ENCODE measurements at places on chromosomes 16 and 17. TPM values are rescaled to one million over a fixed set of nuclear protein-coding genes. Genes with fewer than 3 reads are reported as not detected.

The KRT32 gene
- total RNA-seq, result 2.5 TPM

The CHST6 gene
- total RNA-seq, result 0.09 TPM

The FBXW10 gene
- total RNA-seq, result 0.09 TPM

The NPIPB9 gene
- total RNA-seq, result 0.42 TPM

The TEX19 gene
- total RNA-seq, result 0.57 TPM

The TM4SF5 gene
- not detected for total RNA-seq

- DNase-seq, result no peak
These were observed 65.3 kb downstream of the SPECC1 start for GRCh38 chr17:20074489-20074888.

DNA sequence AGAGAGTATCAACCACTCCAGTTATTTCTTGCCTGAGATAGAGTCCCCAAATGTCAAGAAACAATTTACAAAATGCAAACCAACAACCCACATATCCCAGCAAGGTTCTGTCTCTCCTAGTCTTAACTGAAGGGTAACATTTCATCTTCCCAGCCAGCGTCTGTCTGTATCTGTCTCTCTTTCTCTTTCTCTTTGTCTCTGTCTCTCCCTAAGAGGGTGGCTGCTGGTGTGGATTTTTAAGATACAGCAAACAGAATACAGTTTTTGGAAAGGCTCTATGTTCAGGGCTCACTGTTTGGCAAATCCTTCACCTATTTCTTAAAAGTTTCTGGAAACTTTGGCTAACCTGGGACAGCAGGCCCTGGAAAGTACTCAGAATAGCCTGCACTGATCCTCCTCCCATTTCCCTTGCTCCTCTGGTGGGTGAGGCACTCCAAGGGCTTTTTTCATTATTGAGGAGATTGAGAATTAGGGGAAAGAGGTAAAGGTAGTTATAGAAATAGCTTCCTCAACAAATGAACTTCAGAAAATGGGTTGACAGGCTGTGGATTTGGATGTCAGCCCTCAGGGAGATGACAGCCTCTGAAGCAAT, 6.2 kb downstream of the HOXB4 start:
- no peak for DNase-seq

- DNase-seq, result no peak
These were observed 2.0 kb downstream of the WSCD1 start for GRCh38 chr17:6072157-6072556.

- DNase-seq, result no peak
These were observed 39.3 kb downstream of the LITAFD start for GRCh38 chr16:8921347-8921984.

GRCh38 chr17:13590441-13590840, 11.3 kb downstream of the HS3ST3A1 start:
- DNase-seq, result no peak

- DNase-seq, result no peak
These were observed 48.5 kb upstream of the HS3ST3A1 start for GRCh38 chr17:13650096-13650675.

DNA sequence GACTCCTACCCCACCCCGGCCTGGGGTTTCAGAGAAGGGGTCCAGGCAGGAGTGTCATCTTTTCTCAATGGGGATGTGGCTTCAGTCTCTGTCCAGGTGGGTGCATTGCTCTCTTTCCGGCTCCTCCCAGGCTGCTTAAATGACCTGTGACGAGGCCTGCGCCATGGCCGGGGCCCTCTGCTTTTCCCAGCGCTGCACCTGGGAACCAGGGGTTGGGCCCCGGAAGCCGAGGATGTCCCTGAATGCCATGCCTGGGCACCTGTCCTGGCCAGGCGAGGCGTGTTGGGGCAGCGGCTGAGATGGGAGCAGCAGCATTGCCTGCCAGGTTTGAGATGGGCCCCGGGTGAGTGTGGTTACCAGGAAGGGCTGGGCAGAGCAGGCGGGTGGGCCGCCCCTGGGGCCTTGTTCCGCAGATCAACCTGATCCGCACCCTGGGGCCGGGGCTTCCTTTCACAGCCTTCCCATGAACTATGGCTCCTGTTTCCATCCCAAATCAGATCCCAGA, 147.4 kb downstream of the SEC14L1 start:
- DNase-seq, result no peak
